Left lung (tissue), 14 donors: ENCODE measurements at places on chromosomes 5 and 9. TPM values are rescaled to one million over a fixed set of nuclear protein-coding genes. Genes with fewer than 3 reads are reported as not detected.

Gene ANXA1
- 563 TPM for total RNA-seq

Gene FBXO38
- total RNA-seq = 55.4 TPM

Gene RGS7BP
- 1.6 TPM for total RNA-seq

Gene SPATA31D4
- not detected for total RNA-seq

Gene SLC34A1
- total RNA-seq = not detected

Gene MYO10
- 37.0 TPM for total RNA-seq

Gene SAPCD2
- total RNA-seq = 2.7 TPM

Gene PCYOX1L
- total RNA-seq = 10.5 TPM

Gene PPP2R2B
- total RNA-seq = 0.70 TPM

Gene ADAMTS19
- total RNA-seq = 0.26 TPM

Gene SMC2
- total RNA-seq = 16.2 TPM

Gene EDIL3
- total RNA-seq = 59.9 TPM

Gene CARTPT
- not detected for total RNA-seq

Gene TRIM7
- 4.3 TPM for total RNA-seq

Gene MED27
- total RNA-seq = 18.1 TPM

Gene ZNG1F
- total RNA-seq = 4.4 TPM
